Chondrocyte (in vitro differentiated cells): ENCODE measurements at places on chromosomes 16 and 17.

GRCh38 chr17:61230972-61231820 is 168.4 kb upstream of the TBX2 start:
- DNase-seq, result no peak

GRCh38 chr17:73940511-73940910 is 263.0 kb upstream of the RPL38 start:
- DNase-seq, result no peak

- no peak for DNase-seq
Observed at GRCh38 chr17:43568506-43569082, 22.5 kb upstream of the ETV4 start.

- no peak for DNase-seq
Observed at GRCh38 chr16:24198807-24199533, 57.2 kb upstream of the CACNG3 start.

GRCh38 chr17:75970011-75970523 is 8.9 kb downstream of the ACOX1 start:
- DNase-seq, result no peak

DNA sequence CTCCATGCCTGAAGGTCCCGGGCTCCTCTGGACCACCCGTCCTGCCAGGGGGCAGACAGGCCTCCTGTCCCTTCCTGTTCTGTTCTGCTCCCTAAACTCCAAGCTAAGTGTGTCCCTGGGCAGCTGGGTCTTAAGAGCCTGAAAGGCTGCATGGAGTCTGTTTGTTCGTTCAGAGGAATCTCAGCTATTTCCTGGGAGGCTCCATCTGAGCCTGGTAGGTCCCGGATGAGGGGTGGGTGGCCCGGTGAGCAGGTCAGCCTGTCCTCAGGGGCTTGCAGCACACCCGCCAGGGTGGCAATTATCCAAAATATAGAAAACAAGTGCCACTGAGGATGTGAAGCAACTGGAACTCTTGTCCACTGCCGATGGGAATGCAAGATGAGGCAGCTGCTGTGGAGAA is 12.6 kb downstream of the ACTG1 start:
- DNase-seq, result no peak

- DNase-seq, result no peak
Observed at GRCh38 chr16:8951447-8952280, 12.0 kb downstream of the USP7 start.

DNA sequence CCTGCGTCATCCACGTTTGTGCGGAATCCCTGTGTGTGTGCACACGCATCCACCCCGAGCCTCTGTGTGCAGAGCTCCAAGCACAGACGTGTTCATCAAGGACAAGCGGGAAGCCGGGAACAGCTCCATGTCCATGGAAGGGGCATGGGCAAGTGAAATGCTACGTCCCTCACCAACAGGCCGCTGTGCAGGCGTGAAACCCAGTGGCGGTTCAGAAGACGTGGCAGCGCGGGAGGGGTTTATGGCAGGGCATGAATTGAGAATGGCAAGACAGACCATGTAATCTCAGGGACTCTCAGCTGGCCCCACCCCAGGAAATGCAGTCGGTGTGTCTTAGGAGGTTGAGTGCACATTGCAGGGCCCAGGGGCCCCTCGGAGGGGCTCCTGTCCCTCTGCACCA is 52.7 kb downstream of the TBC1D16 start:
- DNase-seq, result peak; percentile 77

- DNase-seq, result no peak
Observed at GRCh38 chr16:540645-541340, 13.3 kb downstream of the CAPN15 start.
